ENCODE measurements at places on chromosomes 4 and X. TPM values are rescaled to one million over a fixed set of nuclear protein-coding genes. Genes with fewer than 3 reads are reported as not detected.

The TMPRSS11F gene
- not detected for total RNA-seq

- no peaks in the 10 kb centered on the region for H3K27me3 ChIP-seq
- peaks cover 33% of the 10 kb centered on the region for H3K4me1 ChIP-seq
- DNase-seq, result peak; percentile 53
- H3K36me3 ChIP-seq, result no peaks in the 10 kb centered on the region
- H3K27ac ChIP-seq, result peak overlapping the region; percentile 43
Observed at GRCh38 chr4:87973283-87974169, 2.0 kb upstream of the SPP1 start.

DNA sequence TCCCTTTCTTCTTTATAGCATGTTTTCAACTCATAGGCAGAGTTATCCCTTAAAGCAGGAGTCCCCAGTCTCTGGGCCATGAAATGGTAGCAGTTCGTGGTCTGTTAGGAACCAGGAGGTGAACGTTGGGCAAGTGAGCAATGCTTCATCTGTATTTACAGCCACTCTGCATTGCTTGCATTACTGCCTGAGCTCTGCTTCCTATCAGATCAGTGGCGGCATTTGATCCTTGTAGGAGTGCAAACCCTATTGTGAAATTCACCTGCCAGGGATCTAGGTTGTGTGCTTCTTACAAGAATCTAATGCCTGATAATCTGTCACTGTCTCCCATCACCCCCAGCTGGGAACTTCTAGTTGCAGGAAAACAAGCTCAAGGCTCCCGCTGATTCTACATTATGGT is 39.8 kb downstream of the DTHD1 start:
- H3K4me3 ChIP-seq, result no peak overlapping the region
- H3K4me1 ChIP-seq, result no peaks in the 10 kb centered on the region
- DNase-seq, result no peak
- H3K27me3 ChIP-seq, result no peaks in the 10 kb centered on the region

DNA sequence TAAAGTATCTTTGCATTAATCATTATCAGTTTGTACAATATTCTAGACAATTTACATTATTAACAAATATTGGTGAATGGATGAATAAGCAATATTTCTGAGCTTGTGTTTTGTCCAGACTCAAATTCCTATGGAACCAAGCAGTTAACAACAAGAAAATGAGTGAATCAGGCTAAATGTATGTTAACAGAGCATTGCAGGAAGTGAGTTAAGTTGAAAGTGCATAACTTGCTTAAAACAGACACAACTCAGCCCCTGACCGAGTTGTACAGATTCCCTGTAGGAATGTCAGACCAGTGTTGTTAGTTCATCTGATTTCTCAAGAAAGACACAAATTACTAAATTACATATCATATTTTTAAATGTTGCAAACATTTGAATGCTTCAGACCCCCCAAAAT is 23.7 kb upstream of the CSN1S1 start:
- H3K4me1 ChIP-seq, result no peaks in the 10 kb centered on the region
- no peak overlapping the region for H3K4me3 ChIP-seq
- peaks cover 46% of the 10 kb centered on the region for H3K27me3 ChIP-seq
- DNase-seq, result no peak

DNA sequence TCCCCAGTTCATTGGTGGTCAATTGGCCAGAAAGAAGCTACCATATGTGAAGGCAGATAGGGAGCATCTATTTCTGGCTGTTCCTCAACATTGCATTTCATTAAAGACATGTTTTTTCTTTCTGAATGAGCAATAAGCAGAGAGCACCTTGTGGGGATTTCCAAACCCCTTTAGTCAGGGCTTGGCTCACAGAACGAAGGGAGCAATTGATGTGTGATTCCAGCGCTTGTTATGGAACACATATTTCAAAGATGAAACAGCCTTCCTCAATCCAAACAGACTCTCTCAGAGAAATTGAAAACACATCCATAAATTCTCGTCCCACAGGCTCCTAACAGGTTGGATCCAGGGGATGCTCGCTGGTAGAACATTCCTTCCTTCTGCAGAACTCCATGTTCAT is 84.1 kb downstream of the CLCN4 start:
- no peak for DNase-seq
- H3K36me3 ChIP-seq, result no peaks in the 10 kb centered on the region
- H3K4me3 ChIP-seq, result no peak overlapping the region
- H3K27ac ChIP-seq, result peak overlapping the region; percentile 19
- no peaks in the 10 kb centered on the region for H3K27me3 ChIP-seq

DNA sequence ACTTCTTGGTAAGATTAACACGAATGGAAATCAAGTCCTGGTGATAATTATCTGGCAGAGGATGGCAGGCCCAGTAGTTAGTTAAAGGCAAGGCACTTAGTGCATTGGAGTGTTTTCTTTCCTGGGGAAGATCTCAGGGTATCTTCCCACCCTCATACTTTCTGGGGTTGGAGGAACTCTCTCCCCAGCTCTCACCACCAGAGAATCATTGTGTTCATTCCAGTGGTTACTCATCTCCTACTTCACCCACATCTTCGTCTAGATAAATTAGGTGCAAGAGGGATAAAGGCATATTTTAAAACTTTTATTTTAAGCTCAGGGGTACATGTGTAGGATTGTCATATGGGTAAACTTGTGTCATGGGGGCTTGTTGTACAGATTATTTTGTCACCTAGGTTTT is 67.5 kb upstream of the SH3RF1 start:
- no peak overlapping the region for H3K4me3 ChIP-seq
- H3K27me3 ChIP-seq, result no peaks in the 10 kb centered on the region
- no peaks in the 10 kb centered on the region for H3K36me3 ChIP-seq
- no peaks in the 10 kb centered on the region for H3K4me1 ChIP-seq

The TMSB15B gene
- 36.8 TPM for total RNA-seq

GRCh38 chrX:120499301-120500072 is 30.4 kb upstream of the LAMP2 start:
- H3K4me1 ChIP-seq, result peaks cover 5% of the 10 kb centered on the region
- DNase-seq, result no peak
- no peak overlapping the region for H3K4me3 ChIP-seq
- no peak overlapping the region for H3K27ac ChIP-seq
- H3K27me3 ChIP-seq, result no peaks in the 10 kb centered on the region

DNA sequence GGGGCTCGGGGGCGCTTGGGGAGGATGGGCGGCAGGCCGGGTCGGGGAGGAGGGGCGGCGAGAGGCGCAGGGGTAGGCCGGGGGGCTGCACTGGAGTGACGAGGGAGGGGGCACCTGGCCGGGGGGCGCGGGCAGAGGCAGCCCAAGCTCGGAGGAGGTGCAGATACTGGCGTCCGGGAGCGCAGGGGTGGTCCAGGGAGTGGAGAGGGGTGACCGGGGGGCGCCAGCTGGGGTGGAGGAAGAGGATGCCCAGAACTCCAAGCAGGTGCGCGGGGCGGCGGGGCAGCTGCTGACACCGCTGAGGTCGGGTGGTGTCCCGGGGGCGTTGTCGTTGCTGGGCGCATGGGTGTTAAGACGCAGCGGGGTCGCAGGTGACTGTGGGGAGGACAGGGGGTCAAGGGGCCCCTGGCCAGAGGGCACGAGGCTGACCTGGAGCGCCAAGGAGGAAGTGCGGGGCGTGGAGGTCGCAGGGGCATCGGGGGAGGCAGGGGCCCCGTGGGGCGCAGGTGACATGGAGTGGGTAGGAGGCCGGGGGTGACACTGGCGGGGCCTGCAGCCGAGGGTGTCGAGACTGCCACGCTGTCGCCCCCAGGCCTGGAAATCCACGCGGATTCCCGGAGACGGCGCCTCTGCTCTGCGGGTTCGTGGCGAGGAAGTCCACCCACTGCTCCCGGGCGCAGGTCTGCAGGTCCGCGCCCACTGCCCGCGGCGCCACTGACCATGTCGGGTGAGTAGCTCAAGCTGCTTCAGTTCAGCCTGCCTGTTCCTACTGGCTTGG is 928 bp downstream of the GYG2 start:
- H3K27me3 ChIP-seq, result no peaks in the 10 kb centered on the region
- no peak overlapping the region for H3K27ac ChIP-seq
- peaks cover 23% of the 10 kb centered on the region for H3K36me3 ChIP-seq
- no peak for DNase-seq
- H3K4me3 ChIP-seq, result peak overlapping the region; percentile 79
- H3K4me1 ChIP-seq, result peaks cover 40% of the 10 kb centered on the region

The APOOL gene
- 16.6 TPM for total RNA-seq

GRCh38 chrX:21155916-21156315 is 218.3 kb upstream of the CNKSR2 start:
- H3K27me3 ChIP-seq, result no peaks in the 10 kb centered on the region
- H3K36me3 ChIP-seq, result no peaks in the 10 kb centered on the region
- no peak overlapping the region for H3K27ac ChIP-seq
- peaks cover 19% of the 10 kb centered on the region for H3K4me1 ChIP-seq
- H3K4me3 ChIP-seq, result no peak overlapping the region
- no peak for DNase-seq

DNA sequence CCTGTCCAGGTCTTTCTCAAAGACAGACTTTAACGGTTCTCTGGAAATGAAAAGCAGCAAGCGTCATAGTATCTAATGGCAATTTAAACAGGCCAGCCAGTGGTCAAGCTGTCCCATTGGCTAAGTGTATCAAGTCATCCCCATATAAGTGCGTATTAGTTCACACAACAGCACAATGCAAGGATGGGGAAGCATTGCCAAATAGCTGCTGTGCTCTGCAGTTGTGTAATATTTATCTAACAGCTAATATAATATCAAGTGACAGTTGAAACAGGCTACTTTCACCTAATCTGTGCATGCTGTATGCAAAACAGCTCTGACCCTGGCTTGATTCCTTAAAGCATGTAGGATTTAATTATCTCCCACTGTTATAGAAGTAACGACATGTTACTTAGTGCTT is 134.8 kb upstream of the PPARGC1A start:
- H3K4me3 ChIP-seq, result no peak overlapping the region
- H3K36me3 ChIP-seq, result no peaks in the 10 kb centered on the region
- H3K27me3 ChIP-seq, result no peaks in the 10 kb centered on the region
- no peaks in the 10 kb centered on the region for H3K4me1 ChIP-seq
- no peak overlapping the region for H3K27ac ChIP-seq

DNA sequence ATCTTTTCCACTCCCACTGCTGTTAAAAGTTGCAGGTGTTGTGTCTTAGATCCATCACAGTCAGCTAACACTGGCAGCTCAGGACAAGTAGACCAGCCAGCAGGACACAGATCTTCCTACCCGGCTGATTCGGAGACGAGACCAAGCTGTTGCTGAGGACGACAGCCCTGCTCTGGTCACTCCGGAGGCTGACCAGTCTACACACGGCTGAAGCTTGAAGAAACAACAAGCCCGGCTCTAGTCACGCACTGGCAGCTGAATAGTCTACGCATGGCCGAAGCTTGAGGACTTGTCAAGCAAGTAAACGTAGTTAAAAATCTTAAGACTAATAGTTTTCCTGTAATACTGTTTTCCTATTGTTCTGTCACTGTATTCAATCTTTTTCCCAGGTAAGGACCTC is 1.8 kb downstream of the ACOX3 start:
- peaks cover 52% of the 10 kb centered on the region for H3K4me1 ChIP-seq
- no peaks in the 10 kb centered on the region for H3K36me3 ChIP-seq
- peak overlapping the region; percentile 98 for H3K4me3 ChIP-seq
- no peak overlapping the region for H3K27ac ChIP-seq
- H3K27me3 ChIP-seq, result no peaks in the 10 kb centered on the region

GRCh38 chr4:111781611-111782010 is 363.6 kb upstream of the FAM241A start:
- H3K4me3 ChIP-seq, result no peak overlapping the region
- H3K27me3 ChIP-seq, result no peaks in the 10 kb centered on the region
- H3K4me1 ChIP-seq, result no peaks in the 10 kb centered on the region
- no peak for DNase-seq

DNA sequence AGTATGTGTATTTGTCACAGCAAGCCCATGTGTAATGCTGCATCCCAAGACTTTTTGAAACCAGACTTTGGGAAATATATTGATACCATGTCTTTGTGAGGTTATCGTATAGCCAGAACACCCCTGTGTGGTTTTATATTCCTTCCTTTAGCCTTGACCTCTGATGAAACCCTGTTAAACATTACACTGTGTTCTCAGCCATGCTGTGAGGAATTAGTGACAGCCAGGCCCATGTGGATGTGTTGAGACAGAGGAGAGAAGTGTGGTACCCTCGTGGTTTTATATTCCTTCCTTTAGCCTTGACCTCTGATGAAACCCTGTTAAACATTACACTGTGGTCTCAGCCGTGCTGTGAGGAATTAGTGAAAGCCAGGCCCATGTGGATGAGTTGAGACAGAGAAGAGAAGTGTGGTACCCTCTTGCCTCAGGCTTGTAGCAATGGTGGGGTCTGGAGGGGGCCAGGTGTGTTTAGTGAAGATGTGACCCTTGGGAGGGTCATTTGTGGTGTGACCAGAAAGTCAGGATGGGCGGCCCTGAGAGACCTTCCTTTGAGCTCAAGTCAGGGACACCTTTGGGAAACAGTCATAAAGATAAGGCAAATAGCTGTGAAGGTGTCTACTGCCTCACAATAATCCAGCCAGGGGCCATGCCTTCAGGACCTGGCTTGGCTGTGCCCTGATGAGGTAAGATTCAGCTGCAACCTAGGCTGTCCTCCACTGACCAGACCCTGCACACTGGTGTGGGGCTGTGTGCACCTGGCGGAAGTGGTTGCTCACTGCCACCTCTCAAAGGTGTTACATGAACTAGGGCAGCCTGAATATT is 110.0 kb downstream of the IRF2 start:
- DNase-seq, result no peak
- no peaks in the 10 kb centered on the region for H3K36me3 ChIP-seq
- no peaks in the 10 kb centered on the region for H3K27me3 ChIP-seq
- H3K4me3 ChIP-seq, result no peak overlapping the region

The USP46 gene
- total RNA-seq, result 41.1 TPM

The SEL1L3 gene
- total RNA-seq, result 3.5 TPM

DNA sequence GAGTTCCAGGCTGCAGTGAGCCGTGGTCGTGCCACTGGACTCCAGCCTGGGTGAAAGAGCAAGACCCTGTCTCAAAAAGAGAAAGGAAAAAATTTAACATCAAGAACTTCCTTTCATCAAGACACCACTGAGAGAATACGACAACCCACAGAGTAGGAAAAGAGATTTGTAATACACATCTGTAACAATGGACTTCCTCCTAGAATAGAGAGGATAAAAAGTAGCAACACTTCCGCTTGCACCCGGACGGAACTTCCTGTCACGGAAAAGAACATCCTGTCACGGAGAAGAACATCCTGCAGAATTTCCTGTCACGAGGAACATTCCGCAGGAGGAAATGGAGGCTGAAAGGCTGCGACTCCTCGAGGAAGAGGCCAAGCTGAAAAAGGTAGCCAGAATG is at the start of gene DCAF4L1:
TSS of gene DCAF4L1 (plus strand) at position 301 of the 400 bp plus-strand sequence. CDS start at position 338, 37 bp downstream.
- no peaks in the 10 kb centered on the region for H3K27me3 ChIP-seq
- no peaks in the 10 kb centered on the region for H3K4me1 ChIP-seq
- no peaks in the 10 kb centered on the region for H3K36me3 ChIP-seq
- DNase-seq, result no peak
- no peak within 1 kb of the TSS for H3K4me3 ChIP-seq
- peak within 1 kb of the TSS; percentile 64 for H3K27ac ChIP-seq

GRCh38 chr4:139028191-139028661 is 12.6 kb downstream of the NOCT start:
- H3K36me3 ChIP-seq, result no peaks in the 10 kb centered on the region
- no peak overlapping the region for H3K4me3 ChIP-seq
- H3K27ac ChIP-seq, result peak overlapping the region; percentile 46
- no peak for DNase-seq
- H3K4me1 ChIP-seq, result peaks cover 19% of the 10 kb centered on the region
- H3K27me3 ChIP-seq, result no peaks in the 10 kb centered on the region

Data from neural crest cell (in vitro differentiated cells).